ENCODE measurements at places on chromosomes 13 and 19.
A peak's percentile ranks its signal among the peaks of the same experiment; 100 is the strongest.

GRCh38 chr19:3038214-3038613 is 9.1 kb upstream of the TLE2 start:
- no peak for DNase-seq

GRCh38 chr13:23859455-23859854 is 29.7 kb downstream of the MIPEP start:
- no peak for DNase-seq

DNA sequence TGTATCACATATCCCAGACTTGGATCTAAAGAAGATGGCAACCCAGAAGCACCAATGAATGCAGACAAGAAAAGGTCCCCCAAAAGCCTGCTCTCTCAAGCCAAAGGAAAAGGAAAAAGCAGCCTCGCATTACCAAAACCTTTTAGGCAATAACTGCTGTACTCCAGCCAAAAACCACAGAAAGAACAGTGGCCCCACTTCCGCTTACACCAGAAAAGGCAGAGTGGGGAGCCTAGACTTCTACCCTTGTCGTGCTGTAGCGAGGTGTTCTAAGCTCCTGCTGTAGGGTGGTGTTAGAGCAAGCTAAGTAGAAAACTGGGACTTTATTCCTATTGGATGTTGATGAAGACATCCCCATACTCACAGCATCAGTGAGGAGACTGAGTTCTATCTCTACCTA is 244.0 kb upstream of the RXFP2 start:
- no peak for DNase-seq

- DNase-seq, result no peak
Measured at GRCh38 chr19:2446381-2446780, 10.4 kb downstream of the LMNB2 start.

DNA sequence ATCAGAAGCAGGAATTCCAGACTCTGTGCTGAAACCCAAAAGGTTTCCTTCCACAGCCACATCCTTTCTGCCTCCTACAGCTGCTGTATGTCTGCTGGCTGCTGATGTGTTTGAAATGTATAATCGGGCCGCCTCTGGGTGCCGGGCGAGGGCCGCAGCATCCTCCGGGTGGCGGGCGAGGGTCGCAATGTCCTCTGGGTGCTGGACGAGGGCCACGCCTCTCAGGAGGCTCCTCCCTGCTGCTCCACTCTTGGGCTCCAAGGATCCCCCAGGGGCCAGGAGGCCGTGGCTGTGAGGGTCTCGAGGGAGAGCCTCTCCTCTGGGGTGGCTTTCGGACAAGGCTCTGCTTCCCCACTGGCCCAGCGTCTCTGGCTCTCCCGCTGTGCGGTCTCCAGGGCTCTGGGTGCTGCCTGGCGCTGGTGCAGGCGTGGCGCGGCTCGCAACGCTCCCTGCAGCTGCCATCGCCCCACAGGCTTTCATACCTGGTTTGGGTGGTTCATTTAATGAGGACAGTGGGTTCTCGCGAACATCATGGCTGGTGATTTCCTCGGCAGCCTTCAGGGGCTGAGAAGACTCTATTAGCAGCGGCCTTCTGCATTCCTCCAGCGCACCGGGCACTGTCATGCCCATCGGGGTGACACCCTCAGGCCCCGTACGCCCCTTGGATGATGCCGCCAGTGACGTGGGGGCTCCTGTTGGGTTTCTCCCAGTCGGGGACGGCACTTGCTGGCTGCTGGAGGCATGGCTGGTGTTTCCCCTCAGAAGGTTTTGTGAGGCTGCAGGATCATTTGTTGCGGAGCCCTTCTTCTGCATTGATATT is 41.8 kb upstream of the GRTP1 start:
- peak; percentile 8 for DNase-seq

GRCh38 chr19:19081642-19082151 is 17.9 kb downstream of the SLC25A42 start:
- no peak for DNase-seq

- no peak for DNase-seq
Measured at GRCh38 chr13:29465741-29466293, 129.7 kb downstream of the SLC7A1 start.

DNA sequence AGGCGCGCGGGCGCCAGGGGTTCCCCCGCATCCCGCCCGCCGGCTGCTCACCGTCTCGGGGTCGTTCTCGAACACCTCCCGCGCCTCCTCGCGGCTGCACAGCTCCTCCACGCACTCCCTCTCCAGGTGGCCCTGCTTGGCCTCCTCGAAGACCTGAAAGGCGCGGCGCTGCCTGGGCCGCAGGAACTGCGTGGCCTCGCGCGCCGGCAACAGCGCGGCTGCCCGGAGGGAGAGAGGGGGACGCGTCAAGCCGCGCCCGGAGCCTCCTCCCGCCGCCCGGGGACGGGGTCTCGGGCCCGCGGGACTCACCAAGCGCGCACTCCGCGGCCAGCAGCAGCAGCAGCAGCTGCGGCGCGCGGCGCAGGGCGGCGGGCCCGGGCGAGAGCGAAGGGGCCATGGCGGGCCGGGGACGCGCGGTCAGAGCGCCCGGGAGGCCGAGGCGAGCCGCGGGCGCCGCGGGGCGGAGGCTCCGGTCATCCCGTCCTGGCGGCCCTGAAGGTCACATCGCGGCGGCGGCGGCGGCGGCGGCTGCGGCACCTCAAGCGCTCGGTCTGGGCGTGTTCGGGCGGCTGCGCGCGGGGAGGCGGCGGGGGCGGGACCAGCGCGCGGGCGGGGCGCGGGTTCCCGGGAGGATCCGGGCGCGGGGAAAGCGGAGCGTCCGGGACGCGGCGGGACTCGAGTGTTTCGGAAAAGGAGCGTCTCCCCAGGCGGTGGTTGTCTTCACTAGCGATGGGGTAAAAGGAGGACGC is at the start of gene GAS6:
TSS of gene GAS6 (minus strand) at position 553 of the 749 bp plus-strand sequence. CDS start at position 397, 156 bp downstream.
- peak; percentile 39 for DNase-seq

DNA sequence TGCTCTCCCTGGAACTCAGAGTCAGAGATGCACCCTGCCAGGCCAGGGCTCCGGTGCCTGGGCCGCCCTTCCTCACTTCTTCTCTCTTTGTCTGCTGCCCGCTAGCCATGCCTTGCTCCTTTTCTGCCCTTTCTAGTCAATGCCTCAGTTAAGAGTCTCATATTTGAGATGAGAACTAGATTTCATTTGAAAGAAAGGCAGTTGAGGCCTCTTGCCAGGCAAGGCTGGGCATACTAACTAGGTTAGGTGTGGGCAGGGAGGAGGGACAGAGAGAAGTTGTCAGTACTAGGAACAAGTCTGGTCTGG is 341.6 kb downstream of the DNAJC15 start:
- no peak for DNase-seq

GRCh38 chr13:111330066-111330610 is 9.7 kb downstream of the TEX29 start:
- DNase-seq, result no peak

- DNase-seq, result no peak
Measured at GRCh38 chr13:21871919-21872318, 201.0 kb downstream of the FGF9 start.

DNA sequence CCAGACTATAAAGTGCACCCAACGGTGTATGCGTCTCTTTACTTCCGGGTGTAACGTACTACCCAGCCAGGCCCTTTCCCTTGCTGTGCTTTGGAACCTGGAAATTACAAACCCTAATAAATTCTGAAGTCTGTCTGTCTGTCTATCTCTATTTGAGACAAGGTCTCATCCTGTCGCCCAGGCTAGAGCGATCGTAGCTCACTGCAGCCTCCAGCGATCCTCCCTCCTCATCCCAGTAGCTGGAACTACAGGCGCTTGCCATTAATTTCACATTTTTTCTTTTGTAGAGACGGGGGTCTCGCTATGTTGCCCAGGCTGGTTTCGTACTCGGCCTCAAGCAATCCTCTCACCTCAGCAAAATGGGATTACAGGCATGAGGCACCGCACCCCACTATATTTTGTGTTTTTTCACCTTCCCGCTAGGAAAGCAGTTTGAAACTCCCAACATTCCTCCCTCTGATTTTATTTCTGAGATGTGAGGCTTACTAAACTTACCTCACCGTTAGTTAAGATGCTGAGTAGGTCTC is 469 bp upstream of the RNF6 start:
- no peak for DNase-seq

GRCh38 chr13:29746148-29746677 is 104.2 kb downstream of the UBL3 start:
- DNase-seq, result no peak

- DNase-seq, result no peak
Measured at GRCh38 chr19:29545866-29546582, 20.2 kb downstream of the VSTM2B start.

DNA sequence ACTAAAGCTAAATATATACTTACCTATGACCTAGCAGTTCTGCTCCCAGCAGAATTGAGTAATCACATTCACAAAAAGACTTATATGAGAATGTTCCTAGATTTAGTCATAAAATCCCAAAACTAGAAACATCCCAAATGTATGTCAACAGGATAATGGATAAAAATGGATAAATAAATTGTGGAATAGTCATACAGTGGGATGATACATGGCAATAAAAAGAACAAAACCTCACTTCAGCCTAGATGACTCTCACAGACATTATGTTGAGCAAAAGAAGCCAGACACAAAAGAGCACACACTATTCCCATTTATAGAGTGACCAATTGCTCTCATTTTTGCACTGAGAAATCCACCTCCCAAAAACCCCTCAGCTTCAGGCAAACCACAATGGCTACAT is 352.4 kb upstream of the HTR2A start:
- DNase-seq, result no peak

GRCh38 chr13:95185851-95186250 is 115.4 kb downstream of the ABCC4 start:
- DNase-seq, result no peak

GRCh38 chr19:18871543-18871942 is 24.4 kb downstream of the CERS1 start:
- no peak for DNase-seq

GRCh38 chr19:56837492-56838023 is 3.0 kb downstream of the PEG3 start:
- no peak for DNase-seq

- no peak for DNase-seq
Measured at GRCh38 chr13:104900191-104900817, 1635.2 kb downstream of the EFNB2 start.

GRCh38 chr19:51754109-51754508 is 2.4 kb upstream of the FPR1 start:
- no peak for DNase-seq

GRCh38 chr19:40588110-40588854 is 11.6 kb downstream of the SHKBP1 start:
- DNase-seq, result no peak

DNA sequence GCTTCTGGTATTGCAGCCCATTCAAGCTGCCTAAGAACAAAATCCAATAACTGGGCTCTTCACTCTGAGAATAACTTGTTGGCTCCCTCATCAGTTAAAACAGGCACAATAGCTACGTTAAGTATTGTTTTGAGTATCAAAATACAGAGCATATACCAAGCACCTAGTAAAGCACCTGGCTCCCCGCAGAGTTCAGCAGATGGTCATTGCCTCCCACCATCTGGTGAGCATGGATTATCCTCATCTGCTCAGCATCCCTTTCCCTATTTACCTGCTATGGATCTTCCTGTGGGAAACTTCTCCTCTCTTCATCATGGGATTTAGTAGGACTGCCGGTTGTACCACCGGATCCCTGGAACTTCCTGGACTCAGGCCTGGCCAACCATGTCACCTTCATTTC is 199.2 kb upstream of the MAB21L1 start:
- DNase-seq, result no peak

- DNase-seq, result no peak
Measured at GRCh38 chr13:73335210-73335609, 276.4 kb downstream of the KLF5 start.

DNA sequence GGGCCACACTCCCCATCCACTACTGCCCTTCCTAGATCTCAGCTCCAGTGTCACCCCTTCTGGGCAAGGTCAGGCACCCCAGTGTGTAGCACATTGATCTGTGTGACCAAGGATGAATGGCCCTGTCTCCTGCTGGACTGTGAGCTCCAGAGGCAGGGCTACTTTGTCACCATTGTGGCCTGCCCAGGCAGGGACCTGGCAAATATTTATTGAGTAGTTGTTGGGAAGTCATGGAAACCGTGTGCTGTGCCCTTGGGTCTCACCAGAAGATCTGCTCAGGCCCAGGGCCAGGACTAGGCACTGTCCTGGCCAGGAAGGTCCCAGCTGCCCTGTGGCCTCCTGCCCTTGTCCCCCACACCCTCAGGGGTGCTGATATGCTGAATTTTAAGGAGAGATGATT is 10.5 kb downstream of the NACC1 start:
- DNase-seq, result no peak

GRCh38 chr13:107244241-107244640 is 676.3 kb upstream of the ARGLU1 start:
- no peak for DNase-seq

GRCh38 chr19:33325920-33326319 is 23.6 kb upstream of the CEBPA start:
- no peak for DNase-seq

GRCh38 chr19:53881482-53882390 is at the start of gene PRKCG:
Gene PRKCG, plus strand, starts transcription at chr19:53882197. Its CDS starts 298 bp downstream, at chr19:53882495.
- peak; percentile 53 for DNase-seq

- DNase-seq, result no peak
Measured at GRCh38 chr19:38619361-38620174, 580 bp downstream of the EIF3K start.

GRCh38 chr19:10670182-10670581 is 16.0 kb downstream of the ILF3 start:
- no peak for DNase-seq

DNA sequence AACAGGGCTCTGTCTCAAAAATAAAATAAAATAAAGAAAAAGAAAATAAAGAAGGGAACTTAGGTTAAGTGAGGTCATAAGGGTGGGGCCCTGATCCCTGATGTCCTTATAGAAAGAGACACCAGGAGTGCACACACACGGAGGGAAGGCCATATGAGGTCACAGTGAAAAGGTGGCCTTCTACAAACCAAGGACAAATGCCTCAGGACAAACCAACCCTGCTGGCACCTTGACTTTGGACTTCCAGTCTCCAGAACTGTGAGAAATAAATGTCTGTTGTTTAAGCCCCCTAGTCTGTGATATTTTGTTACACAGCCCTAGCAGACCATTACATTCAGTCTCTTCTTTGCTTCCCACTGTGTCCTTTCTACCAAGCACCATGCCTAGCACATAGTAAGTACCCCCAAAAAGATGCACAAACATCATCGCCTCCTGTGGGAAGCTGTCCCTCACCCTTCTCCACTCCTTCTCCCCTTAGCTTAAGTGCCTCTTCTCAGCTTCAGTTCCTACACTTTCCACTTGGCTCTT is 8.4 kb upstream of the ZBTB32 start:
- DNase-seq, result no peak

DNA sequence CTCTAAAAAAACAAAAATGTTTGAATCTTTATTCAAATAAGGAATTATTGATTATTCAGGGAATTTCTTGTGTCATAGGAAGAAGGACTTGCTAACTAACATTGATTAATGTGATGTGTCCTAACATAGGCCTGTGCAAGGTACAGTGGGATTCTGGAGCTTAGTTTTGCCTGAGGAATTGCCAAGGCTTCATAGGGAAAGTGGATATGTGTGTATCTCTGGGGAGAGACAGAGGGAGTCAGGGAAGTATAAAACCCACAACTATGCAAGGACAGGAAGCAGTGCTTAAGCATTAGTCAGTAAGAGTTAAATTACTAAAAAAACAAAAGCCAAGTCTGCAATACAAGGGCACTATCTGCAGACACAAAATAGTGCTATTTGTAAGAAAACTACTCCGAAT is 59.6 kb downstream of the WDFY2 start:
- no peak for DNase-seq
